ENCODE measurements at places on chromosomes 6 and 20.
A peak's percentile ranks its signal among the peaks of the same experiment; 100 is the strongest.

DNA sequence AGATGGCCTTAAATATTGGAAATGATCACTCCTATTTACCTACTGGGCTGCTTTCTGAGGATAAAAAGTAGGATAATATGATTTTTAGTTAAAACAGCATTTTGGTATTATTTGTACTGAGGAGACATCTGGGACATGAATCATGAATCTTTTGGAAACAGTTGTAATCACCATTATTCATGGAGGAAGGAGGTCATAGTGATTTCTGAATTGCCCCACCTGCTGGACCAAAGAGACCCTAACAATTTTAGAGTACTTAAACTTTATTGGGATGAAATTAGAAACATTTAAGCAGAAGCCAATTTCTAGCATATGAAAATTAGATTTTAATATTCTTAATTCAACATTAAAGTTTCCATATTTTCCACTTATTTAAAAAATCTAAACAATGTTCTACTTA, 108.4 kb upstream of the SIM1 start:
- DNase-seq: peak; percentile 11

- no peak for DNase-seq
Measured at GRCh38 chr6:13421425-13422059, 65.9 kb downstream of the GFOD1 start.

DNA sequence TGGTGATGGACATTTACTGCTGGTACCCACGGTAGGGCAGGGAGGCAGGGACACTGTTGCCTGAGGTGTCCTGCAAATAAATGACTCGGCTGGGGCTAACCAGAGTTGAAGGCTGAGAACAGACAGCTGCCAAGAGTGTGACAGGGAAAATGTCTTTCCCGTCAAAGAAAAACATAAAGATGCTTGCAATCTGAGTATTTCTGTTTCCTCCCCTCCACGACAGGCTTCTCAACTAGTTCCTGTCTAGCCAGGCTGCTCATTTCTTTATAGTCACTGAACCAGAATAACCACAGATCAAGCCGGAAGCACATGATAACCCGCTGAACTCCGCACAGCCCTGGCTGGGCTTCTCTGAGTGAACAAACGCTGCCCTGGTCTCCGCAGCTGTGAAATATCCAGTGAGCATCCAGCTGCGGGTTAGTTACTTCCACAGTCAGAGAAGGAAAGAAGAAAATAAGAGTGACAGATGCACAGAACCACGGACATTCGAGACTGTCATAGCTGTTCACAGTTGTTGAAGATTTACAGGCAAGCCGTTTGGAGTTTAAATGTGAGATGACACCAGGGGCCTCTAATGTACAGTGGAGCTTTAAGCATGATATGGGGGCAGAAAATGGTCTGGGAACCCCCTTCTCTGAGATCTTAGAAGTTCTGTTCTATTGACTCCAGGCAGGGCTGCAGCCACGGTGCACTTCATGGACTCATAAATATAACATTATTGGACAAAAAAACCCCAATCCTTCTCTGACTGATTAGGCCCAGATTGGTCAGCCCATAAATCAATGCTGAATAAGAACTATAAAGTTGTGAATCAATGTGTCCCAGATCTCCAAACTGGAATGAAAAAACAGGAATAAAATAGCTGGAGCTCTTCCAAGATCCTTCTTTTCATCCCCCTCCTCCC, 299.9 kb upstream of the SUPT3H start:
- DNase-seq: no peak

DNA sequence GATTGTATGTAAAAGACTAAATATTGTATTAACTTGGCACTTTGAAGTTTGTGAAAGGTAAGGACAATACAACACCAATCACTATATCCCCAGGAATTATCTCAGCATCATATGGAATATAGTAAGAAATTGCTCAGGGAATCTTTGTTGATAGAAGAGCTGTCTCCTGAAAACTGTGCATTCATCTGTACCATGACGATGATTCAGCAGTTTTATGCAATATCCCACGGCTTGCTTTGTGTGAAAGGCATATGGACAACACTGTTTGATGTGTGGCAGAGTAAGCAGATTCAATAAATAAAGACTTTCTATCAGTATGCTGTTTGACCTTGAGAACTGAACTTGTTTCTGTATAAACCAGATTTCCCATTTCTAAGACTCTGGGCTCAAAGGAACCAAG, 147.5 kb upstream of the PLN start:
- no peak for DNase-seq

GRCh38 chr6:16057446-16057845, 71.4 kb upstream of the MYLIP start:
- peak; percentile 68 for DNase-seq

GRCh38 chr20:4795394-4795793, 73.7 kb downstream of the PRND start:
- DNase-seq: peak; percentile 62

GRCh38 chr6:36656441-36656840, 22.1 kb upstream of the CDKN1A start:
- DNase-seq: peak; percentile 34

DNA sequence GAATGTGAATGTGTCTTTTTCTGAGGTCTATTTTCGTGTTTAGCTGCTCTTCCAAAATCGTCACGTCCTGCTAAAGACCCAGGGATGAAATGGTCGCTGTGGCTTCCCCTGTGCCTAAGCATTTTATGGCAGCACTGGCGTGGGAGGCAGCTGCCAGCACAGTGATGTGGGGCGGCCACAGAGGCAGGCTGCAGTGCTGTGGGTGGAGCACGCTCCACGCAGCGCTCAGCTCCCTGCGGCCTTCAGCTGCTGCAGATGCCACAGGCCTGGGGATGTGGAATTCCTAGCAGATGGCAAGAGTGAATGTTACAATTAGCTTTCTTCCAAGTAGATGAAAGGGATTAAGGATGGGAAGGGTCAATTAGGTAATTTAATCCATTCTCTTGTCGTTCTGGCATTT, 242.6 kb downstream of the SMOC2 start:
- no peak for DNase-seq

DNA sequence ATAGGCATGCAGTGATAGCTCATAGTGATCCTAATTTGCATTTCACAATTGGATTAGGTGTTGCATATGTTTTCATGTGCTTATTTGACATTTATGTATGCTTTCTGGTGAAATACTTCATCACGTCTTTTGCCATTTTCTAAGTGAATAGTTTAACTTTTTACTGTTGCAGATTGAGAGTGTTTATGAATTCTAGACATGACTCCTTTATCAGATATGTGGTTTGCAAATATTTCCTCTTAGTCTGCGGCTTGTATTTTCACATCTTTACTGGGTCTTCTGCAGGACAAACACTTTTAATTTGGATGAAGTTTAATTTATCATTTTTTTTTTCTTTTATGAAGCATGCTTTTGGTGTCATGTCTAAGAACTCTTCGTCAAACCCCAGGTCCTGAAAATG, 39.2 kb downstream of the CCN2 start:
- no peak for DNase-seq

- no peak for DNase-seq
Measured at GRCh38 chr6:15659181-15659580, 3.6 kb downstream of the DTNBP1 start.

DNA sequence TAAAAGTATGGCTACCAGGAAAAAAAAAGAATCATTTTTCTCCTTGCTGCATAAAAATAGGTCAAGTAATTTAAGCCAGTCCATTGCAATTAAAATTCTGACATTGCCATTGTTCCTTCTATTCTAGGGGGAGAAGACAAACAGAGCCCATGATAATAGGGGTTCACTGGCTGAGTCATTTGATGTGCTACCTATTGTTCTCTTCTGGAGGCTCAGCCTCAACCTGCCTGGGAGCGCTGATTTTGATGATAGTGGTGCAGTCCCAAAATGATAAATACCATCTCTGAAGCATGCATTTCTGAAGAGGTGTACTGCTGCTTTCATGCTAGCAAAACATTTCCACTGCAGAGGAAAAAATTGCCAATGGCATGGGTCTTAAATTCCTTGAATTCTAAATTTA, 5.8 kb downstream of the CITED2 start:
- no peak for DNase-seq

GRCh38 chr6:38149531-38149930, 330.0 kb downstream of the ZFAND3 start:
- DNase-seq: no peak

GRCh38 chr6:161269310-161269709, 4.6 kb downstream of the AGPAT4 start:
- DNase-seq: no peak

- no peak for DNase-seq
Measured at GRCh38 chr6:62980724-62981123, 230.5 kb upstream of the FKBP1C start.

GRCh38 chr6:118562959-118563358, 14.9 kb downstream of the PLN start:
- DNase-seq: peak; percentile 27

DNA sequence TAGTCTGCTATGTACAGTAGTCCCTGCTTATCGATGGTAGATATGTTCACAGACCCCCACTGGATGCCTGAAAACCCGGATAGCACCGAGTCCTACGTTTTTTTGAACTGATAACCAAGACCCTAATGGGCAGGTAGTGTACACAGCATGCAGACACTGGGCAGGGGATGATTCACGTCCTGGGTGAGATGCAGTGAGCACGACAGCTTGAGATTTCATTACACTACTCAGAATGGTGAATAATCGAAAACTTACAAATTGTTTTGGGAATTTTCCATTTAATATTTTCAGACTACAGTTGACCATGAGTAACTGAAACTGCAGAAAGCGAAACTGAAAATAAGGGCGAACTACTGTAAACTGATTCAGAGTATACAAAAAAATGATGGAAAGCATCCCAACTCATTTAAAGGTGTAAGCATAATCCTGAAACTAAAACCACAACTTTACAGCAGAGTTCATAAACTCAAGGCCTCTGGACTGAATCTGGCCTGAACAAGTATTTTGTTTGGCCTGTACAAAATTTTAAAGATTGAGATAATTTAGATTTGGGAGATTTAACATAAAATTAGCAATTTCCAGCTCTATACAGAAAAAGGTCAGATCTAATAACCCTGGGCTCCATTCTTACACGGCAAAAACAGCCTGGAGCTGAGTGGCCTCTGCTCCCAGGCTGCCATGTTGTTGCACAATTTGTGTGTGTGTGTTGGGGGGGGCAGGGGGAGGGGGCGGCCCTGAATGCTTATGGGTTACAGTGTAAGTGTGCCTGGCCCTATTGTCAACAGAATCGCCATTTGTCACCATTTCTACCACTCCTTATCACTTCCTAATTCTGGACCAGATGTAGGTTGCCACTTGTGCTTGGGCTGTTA, 34.9 kb downstream of the RNF24 start:
- peak; percentile 54 for DNase-seq

DNA sequence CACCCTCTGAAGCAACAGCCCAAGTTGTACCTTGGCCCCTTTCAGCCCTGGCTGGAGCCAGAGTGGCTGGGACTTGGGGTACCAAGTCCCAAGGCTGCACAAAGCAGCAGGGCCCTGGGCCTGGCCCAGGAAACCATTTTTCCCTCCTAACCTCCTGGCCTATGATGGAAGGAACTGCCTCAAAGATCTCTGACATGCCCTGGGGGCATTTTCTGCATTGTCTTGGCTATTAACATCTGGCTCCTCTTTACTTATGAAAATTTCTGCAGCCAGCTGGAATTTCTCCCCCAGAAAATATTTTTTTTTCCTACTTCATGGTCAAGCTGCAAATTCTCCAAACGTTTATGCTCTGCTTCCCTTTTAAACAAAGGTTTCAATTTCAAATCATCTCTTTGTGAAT, 269.4 kb upstream of the CDYL start:
- no peak for DNase-seq

GRCh38 chr6:104229057-104229456, 630.7 kb downstream of the HACE1 start:
- no peak for DNase-seq

- no peak for DNase-seq
Measured at GRCh38 chr20:63188159-63188442, 27.8 kb downstream of the YTHDF1 start.

DNA sequence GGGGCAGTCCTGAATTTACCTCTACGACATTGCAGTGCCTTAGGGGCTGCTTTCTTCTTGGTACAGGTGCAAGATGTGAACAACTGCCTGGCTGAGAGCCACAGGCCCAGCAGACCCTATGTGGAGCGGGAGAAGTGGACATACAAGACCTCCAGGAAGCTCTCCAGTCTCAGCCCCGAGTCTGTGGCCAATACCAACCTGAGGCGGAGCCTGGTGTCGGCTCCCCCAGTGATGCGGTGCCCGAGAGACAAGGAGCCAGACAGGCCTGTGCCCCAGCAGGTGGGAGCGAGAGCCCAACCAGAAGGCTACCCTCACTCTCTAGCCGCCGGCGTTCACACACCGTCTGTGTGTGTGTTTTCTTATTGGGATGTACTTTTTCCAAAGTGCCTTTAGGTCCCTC, 59.6 kb downstream of the EFCAB8 start:
- no peak for DNase-seq

DNA sequence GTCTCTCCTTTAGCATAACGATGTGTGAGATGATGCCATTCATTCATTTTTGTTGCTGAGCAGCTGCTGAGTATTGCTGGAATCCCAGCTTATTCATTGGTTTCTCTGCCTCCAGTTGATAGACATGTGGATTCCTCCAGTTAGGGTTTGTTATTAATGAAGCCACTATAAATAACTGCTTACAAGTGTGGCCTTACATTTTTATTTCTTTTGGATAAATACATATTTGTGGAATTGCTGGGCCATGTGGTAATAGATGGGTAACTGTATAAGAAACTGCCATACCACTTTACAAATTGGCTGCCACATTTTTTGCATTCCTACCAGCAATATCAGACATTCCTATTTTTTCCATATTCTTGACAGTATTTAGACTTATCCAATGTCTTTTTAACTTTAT, 2.6 kb upstream of the HLA-B start:
- DNase-seq: no peak

GRCh38 chr6:88556663-88557062, 390.5 kb upstream of the CNR1 start:
- DNase-seq: no peak

DNA sequence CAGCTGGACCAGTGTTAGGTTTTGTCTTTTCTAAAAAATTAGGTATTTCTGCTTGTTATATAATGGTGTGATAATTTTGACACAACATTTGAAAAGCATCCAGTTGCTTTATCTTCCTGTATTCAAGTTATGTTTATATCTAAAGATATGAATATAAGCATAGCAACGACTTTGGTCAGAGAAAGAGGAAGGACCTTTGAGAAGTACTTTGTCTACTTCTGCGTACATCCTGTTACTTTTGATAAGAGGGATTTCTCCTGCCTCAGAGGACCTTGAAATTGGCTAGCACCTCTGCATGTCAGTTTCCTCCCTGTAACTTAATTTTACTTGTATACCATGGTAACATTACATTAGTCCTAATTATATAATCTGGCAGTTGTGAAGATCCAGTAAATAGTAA, 24.8 kb downstream of the PHF20 start:
- DNase-seq: no peak

- DNase-seq: no peak
Measured at GRCh38 chr6:79193971-79194370, 40.5 kb downstream of the HMGN3 start.

- DNase-seq: peak; percentile 68
Measured at GRCh38 chr6:151399679-151400078, 8.3 kb upstream of the ZBTB2 start.
